ENCODE measurements at places on chromosomes 11 and 22.

DNA sequence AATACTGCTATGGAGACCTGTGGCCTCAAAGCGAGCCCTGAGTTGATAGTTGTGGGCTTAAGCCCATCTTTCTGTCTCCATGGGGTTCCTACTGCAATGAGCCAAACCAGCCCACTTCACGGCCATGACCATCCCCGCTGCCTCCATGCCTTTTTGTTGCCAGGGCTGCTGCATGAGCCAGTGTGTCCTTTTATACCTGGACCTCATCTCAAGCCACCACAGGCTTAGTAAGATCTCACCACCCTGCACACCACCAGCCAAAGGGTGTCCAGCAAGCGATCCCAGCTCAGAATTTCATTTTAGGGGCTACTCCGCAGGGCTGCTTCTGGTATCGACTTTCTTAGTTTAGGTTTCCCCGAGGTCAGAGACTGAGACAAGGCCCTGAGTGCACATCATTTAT lies 8.3 kb downstream of the TP53AIP1 start:
- DNase-seq: no peak

- no peak for DNase-seq
Observed at GRCh38 chr11:101511065-101511464, 72.7 kb downstream of the TRPC6 start.

GRCh38 chr11:73466643-73467042 lies 90.4 kb downstream of the RELT start:
- DNase-seq: no peak

DNA sequence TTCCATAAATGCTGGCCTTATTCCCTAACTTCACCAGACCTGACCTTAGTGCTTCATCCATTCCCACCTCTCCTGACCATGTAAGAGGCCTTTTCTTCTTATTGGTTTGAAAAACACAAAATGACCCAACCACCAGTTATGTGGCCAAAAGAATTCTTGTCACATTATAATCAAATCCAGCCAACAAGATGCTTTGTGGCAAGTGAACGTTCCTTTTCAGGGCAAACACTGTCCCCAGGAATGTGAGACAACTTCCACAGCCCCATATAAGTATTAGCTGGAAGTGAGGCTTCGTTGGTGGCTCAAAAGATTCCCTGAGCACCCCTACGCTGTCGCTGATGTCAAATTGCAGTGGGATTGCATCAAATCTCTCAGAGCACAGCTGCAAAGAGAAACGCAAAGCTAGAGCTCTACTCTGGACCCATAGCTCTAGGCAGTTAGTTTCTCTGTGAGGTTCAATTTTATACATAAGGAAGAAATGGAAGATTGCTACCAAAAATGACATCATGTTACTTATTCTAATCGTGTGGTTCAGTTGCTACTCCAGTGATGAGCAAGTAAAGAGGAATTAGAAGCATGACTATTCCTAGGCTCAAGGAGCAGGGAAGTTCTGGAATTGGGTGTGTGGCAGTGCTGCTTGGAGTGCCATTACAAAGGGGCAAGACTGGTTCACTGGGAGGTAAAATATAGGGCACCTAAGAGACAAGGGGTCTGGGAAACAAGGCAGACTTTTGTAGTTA lies 26.1 kb downstream of the GLYATL1 start:
- DNase-seq: no peak

DNA sequence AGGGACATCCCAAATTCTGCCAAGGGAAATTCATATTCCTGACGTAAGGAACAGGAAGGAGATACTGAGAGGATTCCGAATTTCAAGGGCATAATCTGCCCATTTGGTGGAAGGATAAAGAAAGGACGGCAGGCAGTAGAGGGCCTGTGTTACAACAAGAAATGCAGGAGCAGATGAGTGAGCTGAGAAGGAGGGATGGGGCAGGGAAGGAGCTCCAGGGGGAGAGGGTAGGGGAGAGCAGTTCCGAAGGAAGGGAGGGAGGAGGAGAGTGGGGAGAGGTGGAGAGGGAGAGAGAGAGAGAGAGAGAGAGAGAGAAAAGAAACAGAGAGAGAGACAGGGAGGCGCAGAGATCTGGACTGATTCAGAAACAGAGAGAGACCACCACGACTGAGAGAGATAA lies 843 bp downstream of the OPCML start:
- no peak for DNase-seq

- DNase-seq: no peak
Observed at GRCh38 chr11:9855579-9856287, 191.9 kb downstream of the SWAP70 start.

DNA sequence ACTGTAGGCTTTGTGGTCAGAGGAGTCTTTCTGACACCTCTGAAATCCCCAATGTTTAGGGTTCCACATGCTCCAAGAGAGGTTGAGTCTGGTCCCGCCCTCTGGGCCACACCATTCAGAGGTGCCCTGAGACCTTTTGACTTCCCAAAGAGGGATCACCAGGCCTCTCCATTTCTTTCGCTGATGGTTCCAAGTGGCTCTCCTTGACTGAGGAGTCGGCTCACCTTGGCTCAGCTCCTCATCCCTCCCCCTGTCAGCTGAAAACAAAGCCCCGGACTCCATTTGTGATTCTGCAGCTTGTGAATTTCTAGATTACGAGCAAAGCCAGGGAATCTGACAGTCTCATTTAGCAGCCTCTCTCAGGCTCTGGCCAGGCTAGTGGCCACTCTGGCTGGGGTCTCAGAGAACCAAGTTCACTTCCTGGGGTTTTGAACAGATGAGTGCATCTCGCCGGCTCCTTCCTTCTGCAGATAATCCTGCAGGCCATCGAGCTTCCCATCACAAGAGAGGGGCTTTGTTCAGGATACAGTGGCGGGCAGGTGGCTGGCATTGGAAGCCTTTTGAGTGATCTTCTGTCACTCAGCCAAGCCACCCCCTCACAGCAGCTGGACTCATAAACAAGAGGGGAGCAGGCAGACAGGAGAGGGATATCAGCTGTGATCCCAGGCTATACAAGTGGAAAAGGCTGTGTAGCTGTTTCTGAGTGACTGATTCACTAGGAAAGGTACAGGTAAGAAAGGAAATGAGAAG lies 102.9 kb downstream of the TRIM29 start:
- no peak for DNase-seq

DNA sequence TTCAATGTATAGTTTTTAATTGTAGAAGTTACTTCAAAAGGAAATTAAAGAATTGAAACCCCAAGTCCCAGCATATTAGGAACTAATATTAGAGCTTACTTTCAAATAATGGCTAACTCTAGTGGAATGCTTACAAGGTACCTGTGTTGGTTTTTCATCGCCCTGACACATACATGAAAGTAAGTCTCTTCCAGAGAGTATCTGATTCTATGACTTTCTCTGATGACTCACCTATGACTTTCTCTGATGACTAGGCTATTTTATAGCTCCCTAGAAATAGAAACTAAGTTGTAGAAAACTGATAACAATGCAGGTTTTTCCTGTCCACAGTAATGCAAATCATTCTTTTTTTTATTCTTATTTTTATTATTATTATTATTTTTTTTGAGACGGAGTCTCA lies 33.6 kb upstream of the MMP7 start:
- peak; percentile 27 for DNase-seq

GRCh38 chr22:46084943-46085827 lies 65.1 kb upstream of the PPARA start:
- no peak for DNase-seq

DNA sequence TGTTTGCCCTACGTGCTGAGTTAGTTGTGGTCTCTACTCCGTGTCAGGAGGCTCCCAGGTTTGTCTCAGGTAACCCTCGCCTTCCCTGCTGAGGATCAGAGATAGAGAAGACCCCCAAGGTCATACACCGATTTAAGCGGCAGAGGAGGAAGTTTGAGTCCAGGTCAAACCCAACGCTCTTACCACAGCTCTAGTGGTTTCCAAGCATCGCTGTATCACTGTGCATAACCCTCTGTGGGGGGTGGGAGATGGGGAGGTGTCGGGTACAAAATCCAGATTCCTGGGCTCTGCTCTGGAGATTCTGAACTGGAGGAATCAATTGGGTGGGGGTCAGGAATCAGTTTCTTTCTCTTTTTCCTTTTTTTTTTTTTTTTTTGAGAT lies 627 bp downstream of the DNAJC4 start:
- no peak for DNase-seq

GRCh38 chr22:26431261-26431995 lies 2.4 kb downstream of the ASPHD2 start:
- DNase-seq: no peak

- no peak for DNase-seq
Observed at GRCh38 chr11:101863361-101863760, 51.4 kb upstream of the CEP126 start.

- peak; percentile 35 for DNase-seq
Observed at GRCh38 chr11:36492724-36493304, 17.3 kb downstream of the TRAF6 start.

DNA sequence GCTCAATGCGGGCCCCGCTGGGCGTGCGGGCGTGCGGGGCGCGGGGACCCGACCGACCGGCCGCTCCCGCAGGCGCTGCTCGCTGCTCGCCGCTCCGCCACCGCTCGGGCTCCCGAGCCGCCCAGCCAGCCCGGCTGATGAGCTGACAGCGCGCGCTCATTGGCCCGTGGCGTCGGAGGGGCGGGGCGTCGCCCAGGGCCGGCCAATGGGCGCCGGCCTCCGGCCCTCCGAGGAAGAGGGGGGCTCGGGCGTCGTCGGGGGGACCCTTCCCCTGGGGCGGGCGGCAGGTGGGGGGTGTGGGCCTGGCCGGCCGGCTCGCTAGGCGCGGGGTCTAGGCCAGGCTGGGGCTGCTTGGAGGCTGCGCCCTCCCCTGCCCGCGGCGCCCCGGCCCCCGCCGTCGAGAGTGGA lies at the start of gene SCUBE1:
SCUBE1 (minus strand) TSS at position 111 of the 408 bp plus-strand sequence. CDS start 111 bp downstream, outside the sequence.
- no peak for DNase-seq

GRCh38 chr11:69167916-69168691 lies 12.4 kb downstream of the SMIM38 start:
- no peak for DNase-seq

GRCh38 chr22:48889887-48890692 lies 937.6 kb downstream of the BRD1 start:
- DNase-seq: no peak

GRCh38 chr11:58979222-58979621 lies 39.9 kb downstream of the GLYATL1 start:
- DNase-seq: no peak

All from HepG2 (cell line).